ENCODE measurements at places on chromosomes 16 and 17. TPM values are rescaled to one million over a fixed set of nuclear protein-coding genes. Genes with fewer than 3 reads are reported as not detected.
A peak's percentile ranks its signal among the peaks of the same experiment; 100 is the strongest.

GAA gene
- 16.0 TPM for total RNA-seq

SRL gene
- not detected for total RNA-seq

CCL3 gene
- total RNA-seq = 112 TPM

GPRC5C gene
- 0.68 TPM for total RNA-seq

PRAC2 gene
- not detected for total RNA-seq

SLFN11 gene
- 67.5 TPM for total RNA-seq

NECAB2 gene
- not detected for total RNA-seq

PRR11 gene
- total RNA-seq = 68.2 TPM

CCDC144A gene
- total RNA-seq = 5.8 TPM

DNA sequence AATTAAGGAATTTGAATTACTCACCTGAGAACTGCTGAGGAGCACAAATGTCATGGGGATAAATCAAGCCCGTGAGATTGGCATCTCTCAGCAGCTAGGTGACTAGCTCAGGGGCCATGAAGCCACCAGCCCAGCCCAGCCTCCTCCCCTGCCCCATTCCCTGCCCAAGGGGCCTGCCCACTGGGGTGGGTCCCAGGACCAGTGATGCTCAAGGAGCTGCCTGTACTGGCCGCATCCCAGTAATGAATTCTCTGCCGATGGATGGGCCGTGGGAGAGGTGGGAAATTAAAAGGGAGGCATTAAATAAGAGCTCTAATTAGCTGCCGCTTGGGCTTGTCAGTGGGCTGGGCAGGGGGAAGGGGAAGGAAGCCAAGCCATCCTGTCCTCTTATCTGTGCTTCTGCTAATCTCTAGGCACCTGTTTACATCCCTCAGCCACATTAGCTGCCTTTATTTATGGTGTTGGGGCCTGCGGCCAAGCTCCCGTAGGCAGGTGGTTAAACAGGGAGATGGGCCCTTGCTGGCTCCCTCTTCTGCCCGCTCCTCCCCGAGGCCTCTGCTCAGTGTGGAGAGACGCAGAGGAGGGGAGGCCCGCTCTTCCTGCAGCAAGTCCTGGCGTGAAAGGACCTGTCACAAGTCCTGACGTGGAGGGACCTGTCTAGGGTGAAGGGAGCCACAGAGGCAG, 48.8 kb downstream of the PIPOX start:
- no peaks in the 10 kb centered on the region for H3K4me1 ChIP-seq
- peaks cover 41% of the 10 kb centered on the region for H3K36me3 ChIP-seq
- no peak overlapping the region for H3K4me3 ChIP-seq
- H3K27me3 ChIP-seq = no peaks in the 10 kb centered on the region
- no peak overlapping the region for H3K27ac ChIP-seq

GRCh38 chr17:228951-229708, 47.7 kb upstream of the DOC2B start:
- DNase-seq = no peak
- H3K36me3 ChIP-seq = no peaks in the 10 kb centered on the region
- H3K27me3 ChIP-seq = no peaks in the 10 kb centered on the region
- no peak overlapping the region for H3K4me3 ChIP-seq

- peaks cover 34% of the 10 kb centered on the region for H3K36me3 ChIP-seq
- no peak overlapping the region for H3K27ac ChIP-seq
- peaks cover 45% of the 10 kb centered on the region for H3K4me1 ChIP-seq
- no peaks in the 10 kb centered on the region for H3K27me3 ChIP-seq
- DNase-seq = no peak
- H3K4me3 ChIP-seq = no peak overlapping the region
Measured at GRCh38 chr17:66527335-66527734, 224.9 kb downstream of the PRKCA start.

GRCh38 chr17:34740565-34741520, 161.5 kb downstream of the TMEM132E start:
- no peak for DNase-seq
- H3K4me3 ChIP-seq = no peak overlapping the region
- no peaks in the 10 kb centered on the region for H3K4me1 ChIP-seq

GRCh38 chr16:10356870-10357842, 28.7 kb upstream of the ATF7IP2 start:
- H3K4me3 ChIP-seq = no peak overlapping the region
- no peak for DNase-seq
- H3K27me3 ChIP-seq = peaks cover 2% of the 10 kb centered on the region
- H3K4me1 ChIP-seq = peaks cover 6% of the 10 kb centered on the region
- no peak overlapping the region for H3K27ac ChIP-seq

DNA sequence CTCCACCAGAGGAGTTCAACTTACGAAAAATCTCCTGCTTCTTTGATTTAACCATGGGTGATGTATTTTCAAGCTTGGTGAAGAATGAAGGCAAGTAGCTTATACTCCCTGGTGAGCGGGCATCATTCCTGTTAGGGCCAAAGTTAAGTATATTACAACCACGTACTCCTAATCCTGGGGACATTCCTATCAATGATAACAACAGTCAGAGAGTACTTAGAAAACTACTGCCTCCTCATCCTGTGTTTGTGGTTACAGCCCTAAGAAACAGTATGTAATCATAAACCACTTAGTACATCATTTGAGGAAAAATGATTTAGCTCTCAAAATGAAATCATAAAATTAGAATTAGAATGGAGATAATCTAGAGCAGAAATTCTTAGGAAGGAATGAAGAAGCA, 47.3 kb downstream of the TTC19 start:
- no peak overlapping the region for H3K27ac ChIP-seq
- H3K4me3 ChIP-seq = no peak overlapping the region
- H3K36me3 ChIP-seq = peaks cover 61% of the 10 kb centered on the region
- peaks cover 14% of the 10 kb centered on the region for H3K4me1 ChIP-seq
- H3K27me3 ChIP-seq = no peaks in the 10 kb centered on the region
- no peak for DNase-seq

DNA sequence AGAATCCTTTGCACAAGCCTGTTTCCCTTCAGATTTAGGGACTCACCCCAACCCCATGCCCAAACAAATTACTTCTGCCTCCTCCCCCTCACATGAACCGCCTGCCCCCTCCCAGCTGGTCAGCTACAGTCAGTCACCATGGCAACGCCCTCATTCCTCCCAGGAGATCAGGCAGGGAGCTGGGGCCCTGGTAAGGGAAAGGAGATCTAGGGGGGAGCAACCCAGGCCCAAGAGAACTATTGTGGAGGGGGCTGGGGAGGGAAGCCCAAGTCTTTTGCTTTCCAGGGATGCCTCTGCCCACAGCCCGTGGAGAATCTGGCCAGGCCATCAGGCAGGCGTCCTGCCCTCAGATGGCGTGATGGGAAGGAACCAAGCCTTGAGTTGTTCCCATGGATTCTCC, 2.8 kb downstream of the FAM171A2 start:
- no peak for DNase-seq
- no peaks in the 10 kb centered on the region for H3K36me3 ChIP-seq
- H3K27ac ChIP-seq = no peak overlapping the region
- peaks cover 3% of the 10 kb centered on the region for H3K4me1 ChIP-seq
- H3K27me3 ChIP-seq = peaks cover 32% of the 10 kb centered on the region

DNA sequence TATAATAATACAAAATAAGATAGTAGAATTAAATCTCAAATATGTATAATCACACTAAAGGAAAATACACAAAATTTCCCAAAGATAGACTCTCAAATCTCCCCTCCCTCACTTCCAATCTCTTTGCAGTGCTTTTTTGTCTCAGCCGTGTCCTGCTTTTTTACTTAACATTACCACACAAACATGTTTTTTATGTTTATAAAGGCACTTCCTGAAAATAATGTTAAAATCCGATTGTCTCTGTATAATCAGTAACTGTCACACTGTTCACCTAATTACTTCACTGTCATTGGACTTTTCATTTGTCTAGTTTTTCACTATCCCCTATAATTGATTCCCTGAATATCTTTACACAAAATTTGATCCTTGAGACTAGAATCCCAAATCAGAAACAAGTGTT, 38.2 kb upstream of the ALDH3A2 start:
- no peak overlapping the region for H3K27ac ChIP-seq
- H3K27me3 ChIP-seq = peaks cover 4% of the 10 kb centered on the region
- H3K36me3 ChIP-seq = no peaks in the 10 kb centered on the region
- H3K4me3 ChIP-seq = no peak overlapping the region

GRCh38 chr16:87062569-87063442, 254.4 kb downstream of the C16orf95 start:
- peak; percentile 58 for DNase-seq
- H3K27me3 ChIP-seq = peaks cover 39% of the 10 kb centered on the region
- H3K4me1 ChIP-seq = no peaks in the 10 kb centered on the region

GRCh38 chr16:1048442-1049112, 24.0 kb upstream of the SSTR5 start:
- no peaks in the 10 kb centered on the region for H3K36me3 ChIP-seq
- H3K4me3 ChIP-seq = no peak overlapping the region
- H3K27ac ChIP-seq = no peak overlapping the region
- H3K4me1 ChIP-seq = no peaks in the 10 kb centered on the region

DNA sequence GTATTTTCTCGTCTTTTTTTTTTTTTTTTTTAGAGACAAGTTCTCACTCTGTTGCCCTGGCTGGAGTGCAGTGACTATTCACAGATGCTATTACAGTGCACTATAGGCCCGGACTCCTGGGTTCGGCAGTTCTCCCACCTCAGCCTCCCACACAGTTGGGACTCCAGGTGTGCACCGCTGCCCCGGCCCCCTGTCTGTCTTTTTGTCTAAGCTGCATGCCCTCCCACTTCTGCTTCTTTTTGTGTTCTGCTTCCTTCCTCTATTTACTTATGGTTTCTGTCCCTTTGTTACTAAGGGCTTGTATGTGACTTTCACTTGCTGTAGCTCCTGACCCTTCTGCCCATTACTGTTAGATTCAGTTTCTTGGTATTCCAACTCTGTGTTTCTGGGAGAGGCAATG, 20.5 kb downstream of the SLC7A6 start:
- no peaks in the 10 kb centered on the region for H3K27me3 ChIP-seq
- no peak for DNase-seq
- H3K4me1 ChIP-seq = peaks cover 92% of the 10 kb centered on the region
- peak overlapping the region; percentile 53 for H3K4me3 ChIP-seq
- H3K27ac ChIP-seq = peak overlapping the region; percentile 92

- H3K27ac ChIP-seq = no peak overlapping the region
- H3K4me1 ChIP-seq = no peaks in the 10 kb centered on the region
- no peak overlapping the region for H3K4me3 ChIP-seq
- H3K27me3 ChIP-seq = no peaks in the 10 kb centered on the region
- peak; percentile 13 for DNase-seq
Measured at GRCh38 chr16:50498431-50499155, 49.6 kb upstream of the NKD1 start.

- H3K4me1 ChIP-seq = no peaks in the 10 kb centered on the region
- DNase-seq = no peak
- H3K4me3 ChIP-seq = no peak overlapping the region
- H3K27me3 ChIP-seq = no peaks in the 10 kb centered on the region
Measured at GRCh38 chr17:29840884-29841283, 89.1 kb downstream of the SSH2 start.

DNA sequence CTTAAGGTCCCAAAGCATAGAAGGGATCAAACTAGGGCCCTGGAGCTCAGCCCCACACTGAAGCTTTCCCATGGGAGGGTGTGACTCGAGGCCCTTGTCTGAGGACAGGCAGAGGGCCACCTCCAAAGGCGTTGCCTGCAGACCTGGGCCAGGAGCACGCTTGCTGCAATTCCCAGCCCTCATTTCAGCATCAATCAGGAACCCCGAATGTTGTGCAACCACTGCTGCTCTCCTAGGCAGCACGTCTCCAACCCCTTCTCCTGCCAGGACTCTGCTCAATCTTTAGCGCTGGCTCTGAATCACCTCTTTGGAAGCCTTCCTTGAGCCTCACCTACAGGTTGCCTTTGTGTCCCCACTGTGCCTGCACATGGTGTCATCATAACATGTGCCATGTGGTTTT, 14.0 kb upstream of the ATP2C2 start:
- H3K4me3 ChIP-seq = no peak overlapping the region
- H3K27me3 ChIP-seq = peaks cover 9% of the 10 kb centered on the region
- H3K36me3 ChIP-seq = no peaks in the 10 kb centered on the region
- H3K4me1 ChIP-seq = peaks cover 17% of the 10 kb centered on the region

GRCh38 chr17:52209507-52209906, 51.0 kb upstream of the CA10 start:
- no peak for DNase-seq
- no peaks in the 10 kb centered on the region for H3K4me1 ChIP-seq
- H3K27me3 ChIP-seq = no peaks in the 10 kb centered on the region
- H3K4me3 ChIP-seq = no peak overlapping the region
- no peak overlapping the region for H3K27ac ChIP-seq
- H3K36me3 ChIP-seq = no peaks in the 10 kb centered on the region

DNA sequence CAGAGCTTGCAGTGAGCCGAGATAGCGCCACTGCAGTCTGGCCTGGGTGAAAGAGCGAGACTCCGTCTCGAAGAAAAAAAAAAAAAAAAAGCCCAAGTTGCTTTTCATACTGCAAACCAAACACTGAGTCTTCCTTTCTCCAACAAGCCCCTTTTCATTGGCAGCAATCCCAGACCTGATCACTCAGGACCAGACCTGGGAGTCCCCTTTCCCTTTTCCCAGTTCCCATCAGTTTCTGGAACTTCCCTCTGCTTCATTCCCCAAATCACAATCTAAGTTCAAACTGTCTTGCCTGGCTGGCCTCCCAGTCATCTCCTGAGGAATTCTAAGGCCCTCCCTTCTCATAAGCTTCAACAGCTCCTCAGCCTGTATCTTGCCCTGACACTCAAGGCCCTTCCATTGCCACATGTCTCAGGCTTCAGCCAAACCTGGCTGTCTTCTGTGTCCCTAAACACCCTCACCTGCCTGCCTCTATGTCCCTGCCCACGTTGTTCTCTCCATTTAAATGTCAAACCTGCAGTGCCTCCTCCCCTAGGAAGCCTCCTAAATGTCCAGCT, 11.8 kb upstream of the PHF12 start:
- no peak overlapping the region for H3K4me3 ChIP-seq
- no peak overlapping the region for H3K27ac ChIP-seq
- DNase-seq = no peak
- H3K36me3 ChIP-seq = no peaks in the 10 kb centered on the region
- peaks cover 16% of the 10 kb centered on the region for H3K27me3 ChIP-seq

DNA sequence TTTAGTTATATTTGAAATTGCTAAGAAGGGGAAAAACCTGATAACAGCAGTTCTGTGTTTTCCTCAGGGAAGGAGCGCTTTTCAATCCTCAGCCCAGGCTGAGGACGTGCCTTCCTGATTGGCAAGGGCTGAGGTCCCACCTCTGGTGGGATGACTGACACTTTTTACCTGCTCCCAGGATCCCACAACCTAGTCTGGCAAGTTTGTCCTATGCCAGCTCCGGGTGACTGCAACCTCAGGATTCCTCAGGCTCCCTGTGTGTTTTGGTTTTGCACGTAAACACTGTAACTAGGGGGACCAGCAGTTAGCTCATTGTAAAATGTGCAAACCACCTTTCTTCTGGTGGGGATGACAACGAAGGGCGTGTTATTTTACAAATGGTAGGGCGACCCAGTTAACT, 7.5 kb downstream of the MARCHF10 start:
- peaks cover 2% of the 10 kb centered on the region for H3K4me1 ChIP-seq
- peaks cover 16% of the 10 kb centered on the region for H3K27me3 ChIP-seq
- H3K4me3 ChIP-seq = no peak overlapping the region
